ENCODE measurements at places on chromosomes 12 and 14.
A peak's percentile ranks its signal among the peaks of the same experiment; 100 is the strongest.

DNA sequence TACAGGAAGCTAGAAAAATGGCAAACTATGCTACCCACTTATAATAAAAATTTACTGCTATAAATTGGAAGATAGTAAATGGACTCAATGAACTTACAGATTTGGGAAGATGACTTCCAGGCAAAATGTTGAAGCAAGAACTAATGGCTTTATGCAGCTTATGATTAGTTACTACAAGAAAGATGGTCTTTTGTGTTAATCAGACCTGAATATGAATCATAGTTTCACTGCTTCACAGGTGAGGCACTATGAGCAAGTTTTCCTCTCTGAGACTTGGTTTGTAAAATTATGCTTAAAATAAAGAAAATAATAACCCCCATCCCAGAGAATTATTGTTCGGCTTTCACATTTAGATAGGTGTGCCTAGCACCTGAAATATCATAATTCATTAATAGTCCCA is 19.8 kb upstream of the DCN start:
- DNase-seq = no peak

DNA sequence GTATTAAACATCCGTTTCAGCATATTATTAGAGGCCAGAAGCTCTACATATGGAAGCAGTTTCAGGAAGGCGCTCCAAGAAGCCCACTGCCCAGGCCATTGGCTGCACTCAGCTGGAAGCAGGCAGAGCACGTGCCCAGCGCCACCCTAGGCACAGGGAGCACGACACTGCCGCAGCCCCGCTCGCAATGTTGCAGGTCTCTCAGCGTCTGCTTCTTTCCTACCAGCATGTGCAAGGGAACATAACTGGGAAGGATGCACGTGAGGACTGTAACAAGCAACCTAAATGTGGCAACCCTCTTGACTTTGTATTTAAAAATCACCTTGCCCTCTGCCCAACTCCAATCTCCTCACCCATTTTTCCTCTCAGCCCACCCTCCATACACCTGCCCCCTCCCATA is 3.5 kb downstream of the TMEM132D start:
- no peak for DNase-seq

GRCh38 chr12:57154076-57154475 is 6.7 kb upstream of the LRP1-AS start:
- DNase-seq = no peak

DNA sequence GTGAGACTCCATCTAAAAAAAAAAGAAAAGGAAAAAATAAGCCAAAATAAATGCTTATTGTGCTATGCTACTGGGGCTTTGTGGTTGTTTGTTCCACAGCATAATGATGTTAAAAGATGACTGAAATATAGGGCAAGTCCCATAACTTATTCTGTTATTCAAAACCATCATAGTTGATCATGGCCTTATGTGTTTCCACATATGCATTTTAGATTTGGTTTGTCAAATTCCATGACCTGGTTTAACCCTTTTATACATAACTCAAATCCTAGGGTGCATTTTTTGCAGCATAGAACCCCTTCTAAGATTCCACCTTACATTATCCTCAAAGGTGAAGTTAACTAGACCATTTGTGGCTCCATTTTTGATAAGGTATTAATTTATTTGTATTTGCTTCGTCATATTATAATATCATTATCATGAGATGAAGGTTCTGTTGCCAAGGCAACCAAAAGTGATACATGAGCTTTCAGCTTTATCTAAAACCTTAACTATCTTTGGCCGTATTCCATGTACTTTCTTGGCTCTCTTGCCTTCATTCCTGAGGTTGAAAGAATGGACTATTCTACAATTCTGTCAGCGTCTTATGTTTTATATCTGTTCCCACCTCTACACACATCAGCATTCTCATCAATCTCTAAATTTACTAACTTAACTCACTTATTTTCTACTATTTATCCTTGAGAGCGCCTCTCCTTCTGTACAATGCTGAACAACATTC is 138.7 kb upstream of the DYRK2 start:
- no peak for DNase-seq

- peak; percentile 47 for DNase-seq
Measured at GRCh38 chr12:3491938-3492792, 1.2 kb downstream of the PRMT8 start.

- DNase-seq = no peak
Measured at GRCh38 chr12:105316931-105317852, 13.3 kb upstream of the C12orf75 start.

DNA sequence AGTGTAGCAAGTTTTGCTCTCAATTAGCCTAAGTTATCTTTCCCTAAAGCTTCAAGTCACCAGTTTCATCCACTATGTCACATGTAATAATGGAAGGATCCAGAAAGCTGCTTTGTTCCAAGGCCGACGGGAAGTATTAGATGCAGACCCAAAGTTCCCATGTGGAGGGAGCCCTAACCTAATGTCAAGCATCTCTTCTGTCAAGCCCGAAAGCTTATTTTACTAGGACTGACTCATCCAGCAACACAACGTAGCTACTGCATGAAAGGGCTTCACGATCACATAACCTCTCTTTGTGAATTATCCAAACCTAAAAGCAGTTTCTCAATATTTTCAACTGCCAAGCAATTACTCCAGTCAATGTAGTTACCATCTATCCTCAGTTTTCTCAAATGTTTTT is 133.4 kb downstream of the SLC6A15 start:
- DNase-seq = no peak

DNA sequence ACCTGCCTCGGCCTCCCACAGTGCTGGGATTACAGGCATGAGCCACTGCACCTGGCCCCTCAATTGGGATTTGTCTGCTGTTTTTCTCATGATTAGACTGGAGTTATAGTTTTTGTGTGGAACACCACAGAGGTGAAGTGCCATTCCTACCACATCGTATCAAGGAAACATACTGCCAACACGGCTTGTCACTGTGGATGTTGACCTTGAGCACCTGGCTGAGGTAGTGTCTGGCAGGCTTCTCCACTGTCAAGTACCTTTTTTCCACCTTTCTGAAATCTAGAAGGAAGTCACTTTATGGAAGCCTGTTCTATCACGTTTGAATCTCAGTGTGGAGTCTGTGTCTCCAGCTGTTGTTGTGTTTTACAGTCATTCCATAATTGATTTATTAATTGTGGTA is 21.4 kb upstream of the SEL1L start:
- DNase-seq = no peak

GRCh38 chr12:79252358-79253075 is 387.9 kb downstream of the SYT1 start:
- no peak for DNase-seq

DNA sequence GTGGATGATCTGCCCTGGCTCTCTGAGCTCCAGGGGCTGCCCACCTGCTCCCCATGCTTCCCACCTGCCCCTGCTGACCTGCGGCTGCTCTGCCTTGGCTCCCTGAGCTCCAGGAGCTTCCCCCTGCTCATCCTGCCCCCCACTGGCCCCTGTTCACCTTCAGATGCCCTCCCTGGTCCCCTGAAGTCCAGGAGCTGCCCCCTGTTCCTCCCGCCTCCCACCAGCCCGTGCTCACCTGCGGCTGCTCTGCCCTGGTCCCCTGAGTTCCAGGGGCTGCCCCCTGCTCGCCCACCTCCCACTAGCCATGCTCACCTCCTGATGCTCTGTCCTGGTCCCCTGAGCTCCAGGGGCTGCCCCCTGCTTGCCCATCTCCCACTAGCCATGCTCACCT is 219.7 kb downstream of the TMEM121 start:
- DNase-seq = peak; percentile 33

DNA sequence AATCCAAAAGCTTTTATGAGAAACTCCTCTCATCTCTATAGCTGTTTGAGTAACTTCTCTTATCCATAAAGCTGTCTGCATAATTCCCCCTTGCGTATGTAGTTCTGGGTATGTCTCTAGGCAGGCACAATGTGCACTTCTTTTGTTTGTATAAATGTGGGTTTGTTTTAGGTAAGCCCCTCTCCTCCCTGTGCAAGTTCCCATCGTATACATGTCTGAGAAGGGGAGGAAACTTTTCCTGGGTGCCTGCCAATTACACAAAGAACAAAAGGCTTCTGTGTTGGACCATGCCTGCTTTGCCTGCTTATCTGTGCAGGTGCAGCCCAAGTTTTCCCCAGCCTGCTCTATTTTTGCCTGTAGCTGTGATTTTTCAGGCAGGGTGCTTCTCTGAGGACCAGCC is 96.7 kb downstream of the CCER1 start:
- no peak for DNase-seq

DNA sequence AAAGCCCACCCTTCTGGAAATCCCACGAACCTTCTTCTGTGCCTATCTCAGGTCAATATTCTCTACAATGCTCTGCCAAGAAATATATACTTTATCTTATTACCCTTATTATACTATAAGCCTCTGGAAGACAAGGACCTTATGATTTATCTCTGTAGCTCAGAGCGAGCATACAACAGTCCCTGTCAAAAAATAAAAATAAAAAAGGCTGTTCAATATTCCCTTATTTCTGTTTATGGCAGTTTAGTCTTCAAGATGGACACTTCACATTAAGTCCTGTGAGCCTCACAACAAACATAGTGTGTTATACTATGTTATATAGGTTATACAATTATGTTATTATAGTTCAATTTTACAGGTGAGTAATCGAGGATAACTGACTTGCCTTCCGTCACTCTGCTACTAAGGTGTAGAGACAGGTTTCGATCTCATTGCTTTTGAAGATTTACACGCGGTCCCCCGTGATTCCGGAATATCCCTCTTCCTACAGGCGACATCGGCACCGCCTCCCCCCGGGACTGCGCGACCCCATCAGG is 562 bp downstream of the EAPP start:
- DNase-seq = no peak

DNA sequence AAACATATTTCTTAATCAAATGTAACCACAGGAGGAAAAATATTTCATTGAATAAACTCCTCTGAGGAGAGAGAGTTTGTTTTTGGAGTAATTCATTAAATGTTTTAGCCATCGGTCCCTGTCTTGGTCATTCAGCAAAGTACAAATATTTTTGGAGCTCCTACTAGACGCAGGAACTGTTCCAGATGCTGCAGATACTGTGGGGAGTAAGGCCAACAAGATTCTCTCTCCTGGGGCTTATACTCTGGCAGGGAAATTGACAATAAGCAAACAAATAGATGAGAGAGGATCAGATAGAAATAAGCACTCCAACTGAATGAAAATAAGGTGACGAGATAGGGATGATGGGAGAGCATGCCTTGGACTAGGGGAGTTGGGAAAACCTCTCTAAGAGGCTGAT is 264.1 kb downstream of the TTC8 start:
- no peak for DNase-seq

- DNase-seq = no peak
Measured at GRCh38 chr12:92539976-92540781, 162.6 kb upstream of the PLEKHG7 start.

DNA sequence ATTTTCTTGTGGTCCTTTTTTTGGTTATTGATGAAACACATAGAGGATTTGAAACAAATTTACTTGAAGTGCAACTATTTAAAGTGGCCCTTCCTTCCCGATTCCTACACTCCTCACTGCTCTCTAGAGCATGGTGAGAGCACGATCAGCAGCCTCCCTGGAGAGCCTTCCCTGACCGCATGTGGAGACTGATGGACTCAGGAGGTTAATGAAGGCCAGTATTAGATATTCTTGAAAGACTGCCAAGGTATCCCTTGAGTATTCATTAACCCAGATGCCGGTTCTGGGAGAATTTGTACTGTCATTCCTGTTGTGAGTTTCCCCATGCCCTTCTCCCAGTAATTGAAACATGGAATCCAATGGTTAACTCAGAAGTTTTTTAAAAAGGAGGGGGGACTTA is 102.8 kb upstream of the FGD4 start:
- DNase-seq = no peak

DNA sequence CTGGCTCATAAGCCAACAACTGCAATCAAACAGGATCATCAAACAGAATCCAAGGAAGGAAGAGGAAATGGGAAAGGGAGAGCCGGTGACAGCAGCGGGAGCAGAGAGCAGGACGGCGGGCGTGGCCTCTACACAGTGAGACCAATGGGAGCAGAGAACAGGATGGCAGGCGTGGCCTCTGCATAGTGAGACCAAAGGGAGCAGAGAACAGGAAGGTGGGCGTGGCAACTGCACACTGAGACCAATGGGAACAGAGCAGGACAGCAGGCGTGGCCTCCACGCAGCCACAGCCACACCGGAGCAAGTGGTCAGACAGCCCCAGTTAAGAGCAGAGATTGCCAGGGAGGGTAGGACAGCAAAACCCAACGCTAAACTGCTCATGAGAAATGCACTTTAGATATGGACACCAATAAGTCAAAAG is 16.4 kb downstream of the LRCOL1 start:
- DNase-seq = peak; percentile 48

DNA sequence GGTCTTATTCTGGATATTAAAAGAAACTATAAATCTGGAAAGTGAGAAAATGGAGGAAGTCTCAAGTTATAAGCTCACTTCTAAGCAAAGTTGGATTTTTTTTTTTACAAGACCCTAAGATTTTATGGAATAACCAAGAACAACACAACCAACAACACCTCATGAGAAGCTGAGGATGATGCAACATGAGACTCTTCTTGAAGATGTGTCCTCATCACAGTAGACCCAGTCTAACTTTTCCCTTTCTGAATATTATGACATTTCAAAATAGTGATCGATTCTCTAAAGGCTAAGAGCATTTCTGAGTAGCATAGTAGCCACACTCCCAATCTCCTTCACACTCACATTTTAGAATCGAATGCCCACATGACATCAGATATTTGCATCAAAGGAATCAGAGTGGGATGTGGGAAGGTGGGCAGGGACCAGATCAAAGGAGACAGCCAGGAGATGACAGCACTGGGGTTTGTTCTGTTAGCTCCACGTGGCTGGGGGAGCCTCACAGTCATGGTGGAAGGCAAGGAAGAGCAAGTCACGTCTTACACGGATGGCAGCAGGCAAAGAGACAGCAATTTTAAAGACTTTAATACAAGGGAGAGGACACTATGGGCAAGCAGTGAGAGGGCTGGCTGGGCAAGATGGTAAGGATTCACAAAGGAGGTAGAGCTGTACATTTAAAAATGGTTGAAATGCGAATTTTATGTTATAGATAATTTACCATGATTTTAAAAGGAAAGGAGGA is 90.7 kb upstream of the MYL2 start:
- no peak for DNase-seq

- no peak for DNase-seq
Measured at GRCh38 chr12:52524241-52524897, 4.2 kb upstream of the KRT5 start.

GRCh38 chr12:131065279-131065678 is 111.6 kb downstream of the ADGRD1 start:
- no peak for DNase-seq

- DNase-seq = no peak
Measured at GRCh38 chr12:34526946-34527345, 504.6 kb downstream of the ALG10 start.

DNA sequence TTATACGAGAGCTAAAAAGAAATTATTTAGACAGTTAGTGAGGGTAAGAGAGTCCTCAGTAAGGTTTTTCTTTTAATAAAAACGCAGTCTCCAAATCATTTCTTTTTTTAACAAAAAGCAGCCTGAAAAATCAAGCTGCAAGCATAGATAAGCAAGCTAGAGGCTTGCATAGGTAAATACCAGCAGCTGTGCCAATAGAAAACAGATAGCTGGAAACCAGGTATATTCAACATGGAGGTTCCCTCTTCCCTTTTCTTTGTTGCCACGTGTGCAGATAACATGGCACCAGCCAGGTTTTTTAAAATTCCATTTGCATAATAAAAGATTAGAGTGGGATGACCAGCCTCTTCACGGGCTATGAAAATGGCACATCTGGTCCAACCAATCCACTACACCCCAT is 6.1 kb upstream of the PRKAB1 start:
- no peak for DNase-seq
